ENCODE measurements at places on chromosomes 4 and X.

- no peak for DNase-seq
Observed at GRCh38 chr4:38570647-38571276, 93.2 kb upstream of the KLF3 start.

GRCh38 chr4:140789759-140790158, 33.6 kb upstream of the TBC1D9 start:
- no peak for DNase-seq

DNA sequence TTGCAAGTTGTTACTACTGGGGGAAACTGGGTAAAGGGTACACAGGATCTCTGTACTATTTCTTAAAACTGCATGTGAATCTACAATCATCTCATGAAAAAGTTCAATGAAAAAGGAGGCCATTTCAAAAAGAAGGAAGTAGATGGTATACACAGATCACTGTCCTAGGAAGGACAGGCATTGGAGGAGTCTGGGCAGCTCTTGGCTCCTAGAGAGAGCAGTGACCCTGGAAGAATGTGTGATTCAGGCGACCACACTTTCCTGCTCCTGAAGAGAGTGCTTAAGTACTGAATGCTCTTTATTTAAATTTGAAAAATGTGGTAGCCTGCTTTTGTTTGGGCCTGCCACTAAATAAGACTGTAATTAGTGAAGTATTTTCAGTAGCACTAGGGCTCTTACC, 318.1 kb upstream of the CASK start:
- no peak for DNase-seq

- DNase-seq: no peak
Observed at GRCh38 chr4:180518906-180519305, 1724.3 kb upstream of the TENM3 start.

DNA sequence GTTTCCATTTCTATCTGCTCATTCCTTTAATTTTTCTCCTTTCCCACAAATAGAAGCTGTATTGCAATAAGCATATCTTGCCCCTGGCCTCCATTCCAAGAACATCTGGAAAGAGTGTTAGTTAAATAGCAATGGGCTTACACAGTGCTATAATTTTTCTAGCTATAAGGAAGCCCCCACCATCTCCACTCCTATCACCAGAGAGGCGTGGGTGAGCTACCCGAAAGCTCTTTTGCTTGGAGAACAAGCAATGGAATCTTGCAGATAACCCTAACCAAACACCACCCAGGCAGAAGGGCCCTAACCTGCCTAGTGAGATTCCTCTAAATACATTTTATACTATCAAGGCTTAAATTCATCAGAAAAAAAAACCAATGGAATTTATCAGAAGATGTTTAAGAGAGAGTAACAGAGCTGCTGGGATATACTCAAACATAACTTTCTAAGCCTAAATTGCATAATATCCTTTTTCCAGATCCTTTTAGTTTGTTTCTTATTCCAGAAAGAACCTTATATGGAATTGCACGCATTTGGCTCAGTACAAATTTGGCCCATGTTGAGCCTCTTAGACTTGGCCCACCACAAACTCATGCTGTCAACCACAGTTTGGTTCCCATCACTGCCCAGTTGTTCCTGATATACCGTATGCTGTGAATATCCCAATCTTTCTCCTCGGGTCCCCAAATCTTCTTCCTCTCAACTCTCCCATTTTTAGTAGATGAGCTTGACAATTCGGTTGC, 91.6 kb upstream of the PLAC1 start:
- DNase-seq: no peak

DNA sequence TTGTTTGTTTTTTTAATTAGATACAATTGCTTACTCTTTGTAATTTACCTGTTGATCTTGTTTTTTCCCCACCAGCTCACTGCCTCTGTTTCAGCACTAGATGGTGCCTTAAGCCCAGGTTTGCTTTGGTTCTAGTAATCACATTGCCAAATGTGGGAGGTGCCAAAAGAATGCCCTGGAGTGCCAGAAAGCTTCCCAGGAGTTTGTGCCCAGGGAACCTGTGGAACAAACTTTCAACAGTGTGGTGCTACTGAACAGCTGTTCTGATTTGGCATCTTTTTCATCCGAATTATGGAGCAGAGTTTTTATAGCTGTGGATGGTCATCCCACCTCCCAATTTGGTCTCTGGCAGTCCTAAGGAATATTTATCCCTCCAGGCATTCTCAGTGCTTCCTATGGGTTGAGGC, 1000.7 kb downstream of the STIM2 start:
- DNase-seq: no peak
